ENCODE measurements at places on chromosomes 1 and 21.

GRCh38 chr1:11248169-11248568 is 14.2 kb downstream of the MTOR start:
- no peak for DNase-seq

- no peak for DNase-seq
Measured at GRCh38 chr1:216910081-216910840, 187.0 kb upstream of the ESRRG start.

GRCh38 chr1:78122389-78122788 is 76.6 kb downstream of the GIPC2 start:
- no peak for DNase-seq

- DNase-seq = no peak
Measured at GRCh38 chr1:37673920-37674319, 18.4 kb upstream of the CDCA8 start.

- DNase-seq = no peak
Measured at GRCh38 chr1:174022080-174022975, at the start of gene RC3H1. TSS of gene RC3H1 (minus strand) at chr1:174022357. CDS start at chr1:173992985, 29,372 bp downstream.

DNA sequence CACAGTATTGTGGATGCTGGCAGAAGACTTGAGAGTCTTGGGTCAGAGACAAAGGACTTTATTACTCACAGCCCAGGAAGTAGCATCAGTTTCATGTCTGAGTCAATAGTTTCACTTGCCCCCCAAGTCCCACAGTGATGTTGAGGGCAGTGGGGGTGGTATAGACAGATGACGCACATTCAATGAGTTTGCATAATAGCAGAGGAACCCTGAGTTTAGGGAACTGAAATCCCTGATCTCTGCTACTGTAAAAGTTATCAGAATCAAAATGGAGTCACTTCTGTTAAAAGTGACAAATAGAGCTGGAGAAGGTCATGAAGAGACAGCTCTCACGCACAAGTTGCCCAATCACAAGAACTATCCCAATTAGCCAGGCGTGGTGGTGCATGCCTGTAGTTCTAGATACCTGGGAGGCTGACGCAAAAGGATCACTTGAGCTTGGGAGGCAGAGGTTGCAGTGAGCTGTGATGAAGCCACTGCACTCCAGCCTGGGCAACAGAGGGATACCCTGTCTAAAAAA is 11.5 kb upstream of the HCRTR1 start:
- DNase-seq = no peak

- DNase-seq = no peak
Measured at GRCh38 chr21:31191553-31191952, 152.5 kb downstream of the TIAM1 start.

DNA sequence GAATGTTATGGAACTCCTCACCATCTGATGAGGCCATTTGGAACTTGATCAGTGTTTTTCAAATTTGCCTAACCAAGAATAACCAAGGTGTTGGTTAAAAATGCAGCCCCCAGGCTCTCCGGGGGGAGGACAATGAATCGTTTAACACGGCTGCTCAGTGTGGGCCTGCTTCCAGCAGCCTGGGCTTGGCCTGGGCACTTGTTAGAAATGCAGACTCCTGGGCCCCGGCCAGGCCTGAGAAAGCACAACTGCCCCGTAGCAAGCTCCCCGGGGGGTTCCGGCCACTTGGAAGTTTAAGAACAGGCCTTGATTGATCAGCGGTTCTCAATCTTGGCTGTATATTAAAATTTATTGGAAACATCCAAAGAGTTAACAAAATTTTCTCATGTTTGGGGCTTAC is 22.8 kb upstream of the C2CD2 start:
- no peak for DNase-seq

DNA sequence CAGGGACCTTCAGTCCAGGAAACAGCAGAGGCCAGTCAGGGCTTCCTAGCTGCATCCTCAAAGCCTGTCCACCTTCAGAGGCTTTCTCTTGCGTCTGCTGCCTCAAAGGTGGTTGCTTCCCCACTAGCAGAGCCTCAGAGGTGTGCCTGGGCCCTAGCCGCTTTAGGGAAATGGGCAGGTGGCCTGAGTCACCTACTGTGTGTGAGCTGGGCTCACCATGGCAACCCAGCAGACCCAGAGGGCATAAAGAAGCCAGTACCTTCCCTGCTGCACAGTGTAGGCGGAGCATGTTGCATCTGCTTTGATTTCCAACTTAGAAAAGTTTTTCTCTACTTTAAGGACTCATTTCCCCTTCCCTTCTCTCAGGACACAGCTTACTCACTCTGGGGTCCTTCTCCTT is 12.5 kb downstream of the SLC9A1 start:
- no peak for DNase-seq

GRCh38 chr1:224959656-224960055 is 30.2 kb downstream of the DNAH14 start:
- no peak for DNase-seq

- DNase-seq = no peak
Measured at GRCh38 chr1:58324558-58324957, 222.0 kb downstream of the OMA1 start.

GRCh38 chr1:225426395-225427234 is 1.2 kb downstream of the LBR start:
- DNase-seq = no peak

GRCh38 chr1:170698301-170699275 is 34.7 kb downstream of the PRRX1 start:
- no peak for DNase-seq

All from AG04449 (cell line).